Smooth muscle cell of trachea (primary cell): ENCODE measurements at places on chromosomes 16 and 17. TPM values are rescaled to one million over a fixed set of nuclear protein-coding genes. Genes with fewer than 3 reads are reported as not detected.

The TNFAIP1 gene
- total RNA-seq, result 17.3 and 28.0 TPM in 2 replicates

The HIGD1B gene
- total RNA-seq, result not detected in 2 replicates

The PRSS8 gene
- total RNA-seq, result not detected in 2 replicates

The NETO2 gene
- 4.3 and 7.0 TPM in 2 replicates for total RNA-seq
